ENCODE measurements at places on chromosomes 11 and 22. TPM values are rescaled to one million over a fixed set of nuclear protein-coding genes. Genes with fewer than 3 reads are reported as not detected.

Gene SOX10
- 1.0 TPM for polyA plus RNA-seq

Gene TSPAN18
- polyA plus RNA-seq: 59.5 TPM

- no peak for DNase-seq
These were observed 430 bp downstream of the CLP1 start for GRCh38 chr11:57658023-57658361.

DNA sequence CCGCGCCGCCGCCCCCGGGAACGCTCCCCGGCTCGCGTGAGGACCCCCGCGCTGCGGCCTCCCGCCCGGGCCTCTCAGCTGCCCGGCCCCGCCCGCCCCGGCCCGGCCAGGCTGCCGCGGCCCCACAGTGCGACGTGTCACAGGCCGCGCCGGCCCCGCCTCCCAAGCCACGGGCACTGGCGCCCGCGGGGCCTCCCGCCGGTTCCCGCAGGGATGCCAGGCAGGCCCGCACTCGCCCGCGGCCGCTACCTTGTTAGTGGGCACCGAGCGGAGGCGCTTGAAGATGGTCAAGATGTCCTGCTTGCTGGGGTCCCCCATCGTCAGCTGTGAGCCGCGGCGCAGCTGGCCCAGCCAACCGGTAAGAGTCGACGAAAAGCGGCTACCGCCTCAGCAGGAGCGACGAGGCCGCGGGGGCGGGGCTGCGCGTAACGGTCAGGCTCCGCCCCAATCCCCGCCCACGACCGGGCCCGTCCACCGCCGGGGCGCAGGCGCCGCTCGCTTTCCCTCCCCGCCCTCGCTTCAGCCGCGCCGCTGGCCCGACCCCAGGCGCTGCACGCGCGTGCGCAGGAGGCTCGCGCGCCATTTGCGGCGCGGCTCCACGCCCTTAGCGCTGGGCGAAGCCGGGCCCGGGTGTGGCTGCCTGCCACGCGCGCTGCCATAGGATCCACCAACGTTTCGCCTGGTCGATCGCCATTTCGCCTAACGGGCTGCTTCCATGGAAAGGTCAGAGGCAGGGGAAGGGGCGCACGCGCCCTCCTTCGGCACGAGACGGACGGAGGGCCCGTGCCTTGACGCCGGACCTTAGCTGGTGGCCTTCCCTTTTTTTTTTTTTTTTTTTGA lies at the start of gene ARFGAP3:
TSS of gene ARFGAP3 (minus strand) at position 409 of the 840 bp plus-strand sequence. CDS start at position 318, 91 bp downstream.
- DNase-seq: peak; percentile 99

- peak; percentile 92 for DNase-seq
These were observed 557 bp downstream of the GTPBP1 start for GRCh38 chr22:38706101-38706900.

DNA sequence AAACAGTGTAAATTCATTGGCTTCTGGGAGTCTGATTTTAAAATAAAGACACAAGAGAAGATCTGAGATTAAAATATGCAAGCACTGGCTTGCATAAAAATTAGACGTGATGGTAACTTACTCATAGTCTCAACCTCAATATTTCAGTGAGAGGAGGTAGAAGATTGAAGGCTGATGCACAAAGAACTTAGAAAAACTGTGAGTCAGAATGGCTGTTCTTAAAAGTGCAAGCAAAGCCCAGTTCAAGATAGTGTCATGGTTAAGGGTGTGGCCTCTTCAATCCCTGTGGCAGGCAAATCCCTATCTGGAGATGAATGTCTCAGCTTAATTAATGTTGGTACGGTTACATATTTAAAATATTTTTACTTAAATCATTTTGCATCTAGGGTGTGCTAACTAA lies 33.6 kb upstream of the FIBIN start:
- DNase-seq: no peak

Gene SGSM1
- polyA plus RNA-seq: 4.7 TPM

DNA sequence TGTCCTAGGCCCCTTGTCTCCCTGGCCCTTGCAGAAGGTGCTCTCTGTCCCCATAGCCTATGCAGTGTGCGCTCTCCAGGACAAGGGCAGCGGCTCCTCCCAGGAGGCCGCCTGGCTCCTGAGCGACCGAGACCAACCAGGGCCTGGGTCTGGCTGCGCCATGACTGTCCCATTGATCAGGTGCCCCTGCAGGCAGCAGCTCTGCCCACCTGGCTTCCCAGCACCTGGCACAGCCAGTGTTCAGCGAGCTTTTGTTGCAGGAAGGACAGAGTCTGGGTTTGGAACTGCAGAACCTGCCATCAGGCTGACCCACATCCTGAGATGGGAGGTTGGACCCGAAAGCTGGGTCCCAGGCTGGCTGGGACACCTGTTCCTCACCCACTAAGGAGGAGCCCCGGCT lies 1001.1 kb downstream of the BRD1 start:
- no peak for DNase-seq

DNA sequence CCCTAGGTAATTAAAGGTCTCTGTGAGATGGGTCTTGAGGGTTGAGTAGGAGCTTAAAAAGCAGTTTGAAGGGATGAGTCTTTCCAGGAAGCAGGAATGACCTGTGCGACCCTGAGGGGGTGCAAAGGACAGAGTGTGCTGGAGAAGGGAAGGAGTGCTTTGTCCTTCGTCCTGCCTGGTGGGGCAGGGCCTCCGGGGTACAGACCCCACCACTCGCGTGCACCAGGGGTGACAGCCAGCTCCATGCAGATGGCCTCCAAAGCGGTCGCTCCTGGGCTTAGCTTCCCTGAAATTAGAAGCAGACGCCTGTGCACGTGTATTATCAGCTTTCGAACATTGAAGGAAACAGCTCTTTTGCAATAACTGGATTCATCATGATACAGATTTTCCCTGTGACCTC lies 959.8 kb downstream of the BRD1 start:
- DNase-seq: no peak
